ENCODE measurements at places on chromosomes 12 and 14.

GRCh38 chr14:79201564-79202207, 1009.6 kb downstream of the DIO2 start:
- no peak for DNase-seq

DNA sequence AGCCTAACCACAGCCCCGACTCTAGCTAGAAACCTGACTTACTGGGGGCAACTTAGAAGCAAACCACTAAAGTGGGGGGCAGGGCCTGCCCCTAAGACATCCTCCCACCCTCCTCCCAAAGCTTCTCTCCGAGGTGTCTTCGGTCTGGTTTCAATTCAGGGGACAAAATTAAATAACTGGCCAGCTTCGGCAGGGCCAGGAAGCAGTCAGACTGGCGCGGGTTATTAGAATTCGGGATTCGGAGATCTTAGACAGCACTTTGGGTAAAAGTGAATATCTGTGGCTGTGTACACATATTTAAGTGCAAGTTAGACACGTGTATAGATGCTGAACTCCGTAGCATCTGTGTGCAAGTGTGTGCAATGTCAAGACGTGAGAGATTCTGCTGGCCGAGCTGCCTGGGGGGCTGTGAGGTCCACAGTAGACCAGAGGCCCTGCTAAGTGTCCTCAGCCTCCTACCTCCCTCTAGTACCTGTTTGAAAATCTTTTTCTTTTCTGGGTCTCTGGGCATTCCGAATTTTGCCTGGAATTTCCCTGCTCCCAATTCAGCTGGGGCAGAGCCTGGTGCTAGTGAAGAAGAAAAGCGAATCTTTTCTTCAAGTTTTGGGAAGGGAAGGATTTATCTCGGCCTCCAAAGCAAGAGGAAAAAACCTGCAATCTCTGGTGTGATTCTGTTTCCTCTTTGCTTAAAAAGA, 4.0 kb upstream of the HOXC10 start:
- no peak for DNase-seq

GRCh38 chr14:32004300-32004699, 72.8 kb upstream of the ARHGAP5 start:
- no peak for DNase-seq

GRCh38 chr12:4855121-4855924, 54.4 kb upstream of the KCNA1 start:
- peak; percentile 79 for DNase-seq

- no peak for DNase-seq
Measured at GRCh38 chr12:27864521-27864920, 84.5 kb upstream of the MANSC4 start.

GRCh38 chr12:20950248-20950647, 139.7 kb downstream of the SLCO1B3 start:
- no peak for DNase-seq

GRCh38 chr12:27818401-27818918, 38.4 kb upstream of the MANSC4 start:
- DNase-seq, result no peak

- DNase-seq, result no peak
Measured at GRCh38 chr12:15186597-15186996, 34.6 kb downstream of the RERG start.

DNA sequence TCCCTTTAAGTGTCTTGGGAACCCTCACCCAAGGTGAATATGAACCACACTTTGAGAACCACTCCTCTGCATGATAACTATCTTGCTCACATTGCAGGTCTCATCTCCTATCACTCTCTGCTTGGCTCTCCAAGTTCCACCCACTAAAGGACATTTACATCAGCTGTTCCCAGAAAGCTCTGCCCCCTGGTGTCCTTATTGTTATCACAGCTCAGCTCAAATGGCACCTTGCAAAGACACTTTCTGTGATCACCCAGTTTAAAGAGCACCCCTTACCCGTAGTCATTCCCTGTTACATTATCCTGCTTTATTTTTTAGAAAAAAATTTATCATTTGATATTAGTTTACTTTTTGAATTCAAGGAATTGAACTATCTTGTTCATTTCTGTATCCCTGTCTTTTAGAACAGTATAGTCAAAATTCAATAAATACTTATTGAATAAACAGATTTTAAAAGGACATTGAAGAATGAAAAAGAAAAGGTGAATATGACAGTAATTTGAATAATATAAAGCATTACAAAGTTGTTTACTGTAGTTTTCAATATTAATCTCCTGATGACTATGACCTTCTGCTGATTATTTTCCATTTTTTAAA, 20.5 kb upstream of the GUCY2C start:
- peak; percentile 38 for DNase-seq

- DNase-seq, result no peak
Measured at GRCh38 chr12:13452955-13453570, 256.5 kb downstream of the EMP1 start.

DNA sequence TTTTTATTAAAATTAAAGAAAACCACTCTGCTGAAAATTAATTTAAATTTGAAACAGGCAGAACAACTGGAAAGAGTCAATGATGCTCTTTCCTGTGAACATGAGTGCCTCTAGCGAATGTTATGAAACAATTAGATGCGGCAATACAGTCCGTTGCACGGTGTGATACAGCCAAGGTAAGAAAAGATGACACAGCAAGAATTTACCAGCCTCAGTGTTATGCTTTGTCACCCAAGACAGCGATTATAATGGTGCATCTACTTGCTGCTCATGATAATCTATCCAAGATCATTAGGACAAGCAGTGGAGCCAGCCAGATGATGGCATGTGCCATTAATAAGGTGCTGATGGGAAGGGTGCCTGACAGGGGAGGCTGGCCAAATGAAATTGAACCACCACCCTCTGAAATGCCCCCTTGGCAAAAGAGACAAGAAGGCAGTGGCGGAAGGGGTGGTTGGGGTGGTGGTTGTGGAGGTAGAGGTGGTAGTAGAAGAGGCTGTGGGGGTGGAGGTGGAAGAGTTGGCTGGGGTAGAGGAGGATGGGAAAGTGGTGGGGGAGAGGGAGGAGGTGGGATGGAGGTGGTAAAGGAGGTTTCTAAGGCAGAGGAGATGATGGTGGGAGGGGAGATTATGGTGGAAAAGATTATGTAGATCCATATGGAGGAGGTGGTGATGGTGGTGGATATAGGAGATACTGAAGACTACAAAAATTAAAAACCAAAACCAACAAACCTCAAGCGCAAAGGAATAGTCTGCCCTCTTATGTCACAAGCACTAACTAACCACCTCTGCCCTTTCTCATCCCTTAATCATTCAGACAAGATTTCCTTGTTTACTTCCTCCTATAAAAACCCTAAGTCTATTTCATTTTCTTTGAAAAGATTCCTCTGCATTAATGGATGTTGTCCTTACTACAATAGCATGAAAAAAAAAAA, 4.0 kb upstream of the RESF1 start:
- DNase-seq, result no peak

DNA sequence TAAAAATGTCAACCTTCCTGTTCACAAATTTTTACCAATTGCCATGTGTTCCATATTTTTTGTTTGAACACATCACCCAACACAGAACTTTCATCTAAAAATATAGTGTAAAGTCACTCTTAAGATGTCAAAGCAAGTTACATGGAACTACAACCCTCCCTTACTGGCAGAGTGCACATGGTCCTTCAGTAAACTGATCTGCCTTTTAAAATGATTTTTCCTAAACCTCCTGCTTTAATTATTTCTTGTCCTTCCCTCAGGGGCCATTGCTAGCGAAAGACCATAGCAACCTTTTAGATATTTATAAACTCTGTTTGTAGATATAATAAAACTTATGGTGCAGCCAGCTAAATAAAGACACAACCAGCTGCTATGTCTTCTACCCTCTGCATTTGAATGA, 255.2 kb upstream of the FAR2 start:
- DNase-seq, result no peak

GRCh38 chr14:102154821-102155549, 15.3 kb downstream of the WDR20 start:
- DNase-seq, result no peak

DNA sequence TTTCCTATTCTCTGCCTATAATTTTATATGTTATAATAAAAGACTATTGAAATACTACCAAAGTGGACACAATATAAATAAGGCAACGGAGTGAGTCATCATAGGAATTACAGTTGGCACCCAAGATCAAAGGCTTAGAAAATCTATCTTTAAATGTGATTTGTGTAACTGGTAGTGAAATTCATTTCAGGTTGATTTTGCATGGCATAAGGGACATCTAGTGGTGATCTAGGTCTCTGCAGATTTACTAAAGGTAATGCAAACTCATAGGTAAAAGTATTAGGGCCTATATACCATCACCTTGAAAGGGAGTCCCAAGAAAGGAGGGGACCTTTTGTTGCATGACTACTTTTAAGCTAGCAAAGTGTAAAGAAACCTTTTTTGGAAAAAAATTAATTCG, 527.2 kb downstream of the NRXN3 start:
- no peak for DNase-seq

DNA sequence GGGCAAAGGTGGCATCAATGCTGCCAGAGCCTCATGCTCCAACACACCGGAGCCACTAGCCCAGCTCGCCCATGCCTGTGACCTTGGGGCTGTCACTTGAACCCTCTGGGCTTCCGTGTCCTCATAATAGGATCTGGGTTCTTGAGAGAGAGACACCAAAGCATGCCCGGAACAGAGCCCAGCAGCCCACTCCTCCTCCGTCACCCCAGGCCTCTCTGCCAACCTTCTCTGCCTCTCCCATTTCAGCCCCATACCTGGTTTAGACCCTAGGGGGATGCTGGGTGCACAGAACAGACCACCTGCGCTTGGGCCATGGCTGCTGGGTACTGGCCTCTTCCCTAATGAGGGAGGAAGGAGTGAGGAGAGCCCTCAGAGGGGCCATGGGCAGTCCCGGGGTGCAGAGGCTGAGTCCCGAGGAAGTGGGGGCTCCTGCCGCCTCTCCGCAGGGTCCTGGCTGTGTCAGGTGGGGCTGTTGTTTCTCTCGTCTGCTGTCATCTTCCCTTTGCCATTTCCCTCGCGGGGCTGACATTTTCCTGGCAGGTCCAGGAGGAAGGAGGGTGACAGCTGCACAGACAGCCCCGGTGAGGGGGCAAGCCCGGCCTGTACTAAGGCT, 172.4 kb upstream of the RTL1 start:
- no peak for DNase-seq

DNA sequence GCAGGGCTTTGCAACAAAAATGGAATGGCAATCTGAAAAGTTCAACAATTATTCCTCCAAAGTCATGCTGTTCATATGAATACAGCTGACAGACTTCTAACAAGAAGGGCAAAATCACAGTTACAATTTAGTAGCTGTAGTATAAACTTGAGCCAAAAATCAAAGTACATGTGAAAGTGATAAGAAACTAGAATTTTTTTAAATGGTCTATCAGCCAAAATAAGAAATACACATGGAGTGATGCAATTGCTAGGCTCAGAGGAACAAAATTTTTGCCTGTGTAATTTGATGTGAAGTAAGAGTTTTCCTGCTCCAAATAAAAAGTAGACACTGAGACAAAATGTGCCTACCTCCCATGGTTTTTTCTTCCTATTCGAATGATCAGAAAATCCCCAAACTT, 167.7 kb upstream of the CDKN3 start:
- no peak for DNase-seq

- DNase-seq, result no peak
Measured at GRCh38 chr12:63124778-63125177, 26.2 kb downstream of the AVPR1A start.

GRCh38 chr12:22262309-22262708, 72.2 kb downstream of the ST8SIA1 start:
- no peak for DNase-seq

DNA sequence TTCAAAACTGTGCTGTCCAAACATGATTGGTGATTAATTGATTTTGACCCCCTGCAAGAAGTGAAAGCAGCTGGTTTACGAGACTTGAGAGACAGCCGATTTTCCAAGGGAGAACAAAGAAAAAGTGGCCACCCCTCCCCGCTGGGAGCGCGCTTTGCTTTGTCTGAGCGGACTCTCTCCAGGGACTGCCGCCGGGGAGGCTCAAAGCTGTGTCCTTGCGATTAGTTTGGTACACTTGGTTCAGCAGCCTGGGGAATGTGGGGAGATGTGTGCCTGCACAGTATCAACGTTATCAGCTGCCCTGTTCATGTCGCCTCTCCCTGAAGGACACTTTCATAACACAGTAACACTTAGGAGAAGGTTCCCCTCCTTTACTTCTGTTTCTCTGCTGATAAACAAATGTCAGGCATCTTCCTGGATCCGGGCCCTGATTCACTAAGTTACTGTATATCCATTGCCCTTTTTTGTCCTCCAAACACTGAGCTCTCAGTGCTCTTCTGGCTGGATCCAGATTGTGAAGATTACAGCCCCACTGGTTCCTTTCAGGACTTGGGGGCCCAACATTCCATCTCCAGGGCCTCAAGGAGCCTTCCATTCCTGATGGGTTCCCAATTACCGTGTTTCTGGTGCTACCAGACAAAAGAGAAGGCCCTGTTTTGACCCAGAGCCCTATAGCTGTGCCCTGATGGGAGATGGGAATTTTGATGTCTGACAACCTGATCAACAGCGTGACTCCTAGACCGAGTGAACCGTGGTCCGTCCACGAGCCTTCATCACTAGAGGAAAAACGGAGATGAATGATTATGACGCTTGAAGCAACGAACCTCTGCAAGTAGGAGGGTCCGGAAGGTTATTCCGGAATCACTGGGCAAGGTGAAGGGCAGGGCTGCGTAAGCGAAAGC, 31.7 kb upstream of the TUBA1C start:
- no peak for DNase-seq

DNA sequence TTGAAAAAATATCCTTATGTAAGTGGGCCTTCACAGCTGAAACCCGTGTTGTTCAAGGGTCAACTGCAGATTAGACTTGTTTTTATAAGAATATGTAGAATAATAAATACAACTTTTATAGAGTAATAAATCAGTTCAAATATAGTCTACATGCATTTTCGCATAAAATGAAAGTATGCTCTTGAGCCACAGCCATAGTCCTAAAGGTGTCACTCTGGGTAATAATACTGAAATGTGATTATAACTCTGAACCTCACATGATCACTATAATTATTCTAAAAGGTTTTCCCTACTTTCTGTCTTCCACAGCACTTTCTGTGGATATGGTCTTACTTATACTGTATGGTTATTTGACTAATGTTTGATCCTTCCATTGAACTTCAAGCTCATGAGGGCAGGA, 185.8 kb downstream of the SLC6A15 start:
- DNase-seq, result no peak

- DNase-seq, result no peak
Measured at GRCh38 chr12:87667378-87667777, 361.8 kb downstream of the C12orf50 start.

GRCh38 chr14:55568618-55569017, 11.4 kb upstream of the KTN1 start:
- DNase-seq, result no peak

GRCh38 chr14:30681752-30682355, 59.7 kb downstream of the SCFD1 start:
- DNase-seq, result no peak

DNA sequence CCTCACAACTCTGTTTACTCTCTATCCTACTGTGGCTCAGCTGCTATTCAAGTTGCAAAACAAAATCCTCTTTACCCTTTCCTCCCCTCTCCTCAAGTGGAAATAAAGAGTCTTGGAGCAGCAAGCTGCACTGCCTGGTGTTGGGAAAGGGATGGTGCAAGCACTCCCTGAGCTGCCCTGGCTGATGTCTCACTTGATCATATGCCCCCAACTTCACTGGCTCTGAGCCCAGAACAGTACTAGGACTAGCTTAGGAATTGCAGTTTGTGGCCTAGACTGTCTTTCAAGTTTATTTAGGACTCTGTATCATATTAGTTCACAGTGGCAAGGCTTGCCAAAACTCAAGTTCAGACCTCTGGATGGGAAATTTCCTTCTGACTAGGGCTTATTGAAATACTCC, 1683.8 kb upstream of the SEL1L start:
- no peak for DNase-seq
